ENCODE measurements at places on chromosomes 1 and 21.

GRCh38 chr1:183284086-183284485 lies 98.0 kb downstream of the LAMC2 start:
- no peak for DNase-seq

DNA sequence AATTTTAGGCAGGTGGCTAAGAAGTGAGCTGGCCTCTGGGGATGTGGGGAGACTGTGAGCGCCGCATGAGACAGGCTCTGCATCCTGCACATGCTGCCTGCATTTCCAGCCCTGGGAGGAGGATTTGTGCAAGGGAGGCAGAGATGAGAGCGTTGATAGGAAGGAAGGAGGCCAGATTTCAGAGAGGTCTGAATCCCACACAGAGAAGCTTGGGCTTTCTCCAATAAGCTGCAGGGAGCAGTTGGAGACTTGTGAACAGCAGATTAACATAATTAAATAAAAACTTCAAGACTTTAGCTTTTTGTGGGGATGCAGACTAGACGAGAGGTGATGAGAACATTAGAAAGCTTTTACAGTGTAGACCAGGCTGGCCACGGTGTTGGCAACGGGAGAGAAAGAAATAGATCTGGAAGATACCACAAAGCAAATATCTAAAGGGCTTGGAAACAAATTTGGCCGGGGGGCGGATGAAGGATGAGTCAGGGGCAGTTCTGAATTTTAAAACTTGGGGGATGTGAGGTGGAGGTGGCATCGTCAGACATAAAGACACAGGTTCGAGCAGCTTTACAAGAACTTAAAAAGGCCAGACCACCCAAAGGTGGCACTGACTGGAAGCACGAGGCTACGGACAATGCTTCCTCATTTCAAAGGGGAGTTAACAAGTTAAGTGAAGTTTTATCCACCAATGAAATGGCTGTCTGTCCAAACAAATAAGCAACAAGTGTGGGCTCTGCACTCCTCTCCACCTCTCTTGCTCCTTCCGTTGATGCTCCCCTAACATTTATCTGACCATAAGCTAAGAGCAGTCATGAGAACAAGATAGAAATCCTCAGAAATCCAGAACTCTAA lies 57.0 kb downstream of the HIVEP3 start:
- no peak for DNase-seq

DNA sequence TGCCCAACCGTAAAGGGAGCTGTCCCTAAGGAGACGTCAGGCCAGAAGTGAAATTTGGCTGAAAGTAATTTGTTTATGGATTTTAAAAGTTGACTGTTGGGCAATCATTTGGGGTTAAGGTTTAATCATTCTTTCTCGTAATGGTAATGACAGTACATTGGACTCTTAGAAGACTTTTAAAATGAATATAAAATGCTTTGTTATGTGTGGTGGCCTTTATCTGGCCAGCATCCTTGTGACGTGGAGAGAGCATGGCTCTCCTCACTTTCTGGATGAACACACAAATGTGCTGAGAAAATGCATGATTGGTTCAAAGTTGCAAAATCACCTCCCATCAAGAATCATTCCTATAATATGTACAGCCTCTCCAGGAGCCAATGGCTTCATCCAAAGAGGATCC lies 160.2 kb downstream of the DHRS3 start:
- DNase-seq, result peak; percentile 85

- DNase-seq, result no peak
These were observed 44.9 kb upstream of the TINAGL1 start for GRCh38 chr1:31531177-31531999.

DNA sequence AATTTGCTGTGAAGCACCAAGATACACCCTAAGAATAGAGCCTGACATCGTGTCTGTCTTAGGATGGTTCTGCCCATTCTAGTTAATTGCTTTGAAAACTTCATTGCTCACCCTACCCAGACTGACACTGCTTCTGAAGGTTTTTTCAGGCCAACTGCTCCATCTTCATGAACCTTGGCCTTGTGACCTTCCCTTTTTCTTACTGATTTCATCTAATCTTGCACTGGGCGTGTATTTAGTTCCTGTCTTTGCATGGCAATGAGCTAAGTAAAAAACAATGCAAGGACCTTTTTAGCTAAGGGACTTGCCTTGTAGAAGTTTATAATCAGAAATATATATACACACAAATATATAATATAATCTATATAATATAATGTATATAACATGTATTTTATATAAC lies 108.0 kb downstream of the PBX1 start:
- no peak for DNase-seq

GRCh38 chr1:9324246-9325096 lies 31.8 kb downstream of the SPSB1 start:
- no peak for DNase-seq

DNA sequence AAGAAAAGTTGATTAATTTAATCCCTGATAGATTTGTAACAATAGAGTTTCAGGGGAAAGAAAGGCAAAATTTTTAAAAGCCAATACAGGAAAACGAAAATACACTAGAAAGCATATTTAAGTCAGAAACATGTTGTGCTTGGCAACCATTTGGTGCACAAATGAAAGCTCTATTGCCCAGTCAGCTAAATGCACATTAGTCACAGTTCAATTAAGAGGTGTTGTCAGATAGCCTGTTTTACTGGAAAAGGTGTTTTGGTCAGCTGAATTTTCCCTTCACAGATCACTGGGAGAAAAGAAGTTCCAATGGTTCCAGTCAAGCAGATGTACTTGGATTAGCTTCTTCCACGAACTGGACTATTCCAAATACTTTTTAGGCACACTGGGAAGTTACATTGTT lies 25.4 kb downstream of the RGS4 start:
- no peak for DNase-seq

DNA sequence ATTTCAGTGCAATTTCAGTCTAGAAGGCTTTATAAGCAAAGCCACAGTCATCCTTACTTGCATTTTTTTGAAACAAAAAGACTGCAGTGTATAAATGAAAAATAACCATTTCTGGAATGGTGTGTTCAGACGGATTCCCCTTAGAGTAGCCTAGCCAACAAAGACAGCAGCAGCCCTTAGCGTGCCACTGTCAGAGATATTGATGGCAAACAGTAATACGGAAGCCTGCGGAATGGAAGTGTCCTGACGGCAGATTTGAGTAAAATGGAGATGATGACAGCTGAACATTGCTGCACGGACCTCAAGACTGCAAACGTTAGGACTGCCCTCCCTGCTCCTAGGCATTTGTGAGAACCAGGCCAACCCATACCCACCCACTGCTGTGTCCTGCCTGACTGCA lies 54.7 kb downstream of the PDE9A start:
- DNase-seq, result no peak

GRCh38 chr1:150557813-150558212 lies 8.6 kb downstream of the ADAMTSL4 start:
- DNase-seq, result no peak

GRCh38 chr1:51336004-51336403 lies 5.6 kb upstream of the TTC39A start:
- DNase-seq, result no peak

- no peak for DNase-seq
These were observed 80.0 kb upstream of the CNTN2 start for GRCh38 chr1:204962742-204963632.

DNA sequence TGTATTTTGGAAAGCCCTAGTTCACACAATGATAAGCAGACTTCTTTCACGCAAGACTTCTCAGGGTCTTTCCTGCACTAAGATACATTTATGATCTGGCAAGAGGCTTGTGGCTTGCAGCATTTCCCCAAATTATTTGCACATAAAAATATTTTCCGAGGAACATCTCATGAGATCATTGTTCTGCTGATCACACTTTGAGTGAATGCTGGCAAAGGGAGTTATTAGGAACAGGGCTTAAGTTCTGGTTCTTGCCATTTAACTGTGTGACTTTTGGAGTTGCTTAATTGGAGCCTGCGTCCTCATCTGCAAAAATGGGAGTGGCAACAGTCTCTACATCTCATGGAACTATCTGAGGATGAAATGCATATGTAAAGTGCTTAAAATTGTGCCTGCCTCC lies 50.2 kb downstream of the GADD45A start:
- DNase-seq, result no peak

DNA sequence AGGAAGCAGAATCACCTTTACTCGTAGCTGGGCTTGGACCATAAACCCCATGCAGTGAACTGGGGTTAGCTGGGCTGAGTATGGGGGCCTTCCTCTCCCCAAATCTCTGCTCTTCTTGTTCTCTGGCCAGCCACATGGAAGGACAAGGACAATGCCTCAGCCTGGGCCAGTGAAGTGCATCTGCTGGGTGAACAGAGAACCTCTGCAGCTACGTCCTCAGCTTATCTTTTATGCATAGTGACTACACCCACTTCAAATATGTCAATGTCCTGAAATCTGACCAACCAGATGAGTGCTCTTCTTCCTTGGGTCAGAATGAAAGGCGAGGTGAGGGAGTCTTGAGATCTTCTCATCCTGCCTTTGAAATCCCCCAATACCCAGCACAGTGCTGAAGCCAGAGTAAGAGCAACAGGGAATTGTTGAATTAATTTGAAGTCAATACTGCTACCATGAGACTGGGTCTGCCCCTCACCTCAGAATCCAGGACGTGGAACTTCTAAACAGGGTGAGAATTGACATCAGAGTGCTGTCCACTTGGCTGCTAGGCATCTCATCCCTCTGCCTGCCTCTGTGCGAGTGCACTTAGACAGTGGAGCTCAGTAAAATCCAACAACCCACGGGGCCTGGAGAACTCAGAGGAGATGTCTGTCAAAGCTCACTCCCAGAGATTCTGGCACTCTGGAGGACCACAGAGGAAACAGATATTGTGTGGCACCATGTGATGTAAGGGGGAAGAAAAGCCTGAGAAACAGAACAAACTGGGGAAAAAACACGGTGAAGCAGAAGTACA lies 99.0 kb downstream of the IER5 start:
- DNase-seq, result no peak

DNA sequence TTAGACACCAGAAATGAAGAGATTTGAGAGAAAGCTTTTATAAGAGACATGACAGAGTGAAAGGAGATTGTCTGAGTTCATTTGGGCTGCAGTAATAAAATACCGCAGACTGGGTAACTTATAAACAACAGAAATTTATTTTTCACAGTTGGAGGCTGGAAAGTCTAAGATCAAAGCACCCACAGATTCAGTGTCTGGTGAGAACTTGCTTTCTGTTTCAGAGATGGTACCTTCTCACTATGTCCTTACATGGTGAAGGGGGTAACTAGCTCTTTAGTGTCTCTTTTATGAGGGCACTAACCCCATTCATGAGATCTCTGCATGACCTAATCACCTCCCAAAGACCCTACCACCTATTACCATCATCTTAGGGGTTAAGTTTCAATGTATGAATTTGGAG lies 30.9 kb upstream of the FCRL4 start:
- DNase-seq, result no peak

DNA sequence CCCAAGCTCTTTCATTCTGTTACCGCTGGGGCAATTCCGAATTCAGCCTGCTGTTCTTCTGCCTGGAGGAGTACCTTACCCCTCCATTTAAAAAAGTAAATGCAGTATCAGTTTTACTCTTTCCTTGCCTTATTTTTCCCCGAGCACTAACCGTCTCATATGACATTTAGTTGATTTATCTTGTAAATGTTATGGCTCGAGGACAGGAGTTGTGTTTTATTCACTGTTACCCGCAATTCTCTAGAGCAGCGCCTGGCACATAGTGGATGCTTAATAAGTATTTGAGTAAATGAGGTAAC lies 425 bp upstream of the TADA1 start:
- DNase-seq, result no peak

DNA sequence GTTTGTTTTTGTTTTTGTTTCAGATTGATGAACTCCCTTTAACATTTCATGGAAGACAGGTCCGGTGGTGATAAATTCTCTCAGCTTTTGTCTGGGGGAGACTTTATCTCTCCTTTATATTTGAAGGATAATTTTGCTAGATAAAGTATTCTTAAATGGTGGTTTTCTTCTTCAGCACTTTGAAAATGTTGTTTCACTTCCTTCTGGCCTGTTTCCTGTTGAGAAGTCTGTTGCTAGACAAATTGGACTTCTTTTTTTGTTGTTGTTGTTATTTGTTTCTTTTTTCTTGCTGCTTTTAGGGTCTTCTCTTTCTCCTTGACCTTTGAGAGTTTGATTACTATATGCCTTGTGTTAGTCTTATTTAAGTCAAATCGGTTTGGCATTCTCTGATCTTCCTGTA lies 50.8 kb downstream of the CRP start:
- no peak for DNase-seq

- no peak for DNase-seq
These were observed 39.7 kb downstream of the LRP8 start for GRCh38 chr1:53288002-53288789.

- no peak for DNase-seq
These were observed 113.8 kb upstream of the ARHGEF16 start for GRCh38 chr1:3340548-3341235.

DNA sequence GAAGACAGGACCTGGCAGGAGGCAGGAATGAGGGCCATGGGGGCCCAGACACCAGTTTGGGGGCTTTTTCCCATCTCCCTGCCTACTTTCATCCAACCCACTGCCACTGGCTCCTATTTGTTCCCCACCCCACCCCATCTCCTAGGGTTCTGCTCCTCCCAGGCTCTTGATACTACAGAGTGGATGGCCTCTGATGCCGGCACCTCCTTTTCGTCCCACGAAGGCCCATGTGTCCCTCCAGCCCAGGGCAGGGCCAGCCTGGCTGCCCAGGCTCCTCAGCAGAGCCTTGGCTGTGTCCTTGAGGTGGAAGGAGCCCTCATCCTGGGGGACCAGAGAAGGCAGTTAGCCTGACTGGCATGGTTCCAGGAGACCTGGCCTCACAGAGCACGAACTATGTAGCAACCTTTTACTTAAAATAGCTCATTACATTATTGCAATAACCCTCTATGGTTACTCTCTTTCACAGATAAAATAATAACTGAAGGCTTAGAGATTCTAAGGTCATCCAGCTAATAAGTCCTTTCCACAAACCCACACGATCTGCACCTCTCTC lies 3.5 kb downstream of the POMGNT1 start:
- no peak for DNase-seq

GRCh38 chr1:234208791-234209190 lies 164.5 kb upstream of the COA6 start:
- no peak for DNase-seq

DNA sequence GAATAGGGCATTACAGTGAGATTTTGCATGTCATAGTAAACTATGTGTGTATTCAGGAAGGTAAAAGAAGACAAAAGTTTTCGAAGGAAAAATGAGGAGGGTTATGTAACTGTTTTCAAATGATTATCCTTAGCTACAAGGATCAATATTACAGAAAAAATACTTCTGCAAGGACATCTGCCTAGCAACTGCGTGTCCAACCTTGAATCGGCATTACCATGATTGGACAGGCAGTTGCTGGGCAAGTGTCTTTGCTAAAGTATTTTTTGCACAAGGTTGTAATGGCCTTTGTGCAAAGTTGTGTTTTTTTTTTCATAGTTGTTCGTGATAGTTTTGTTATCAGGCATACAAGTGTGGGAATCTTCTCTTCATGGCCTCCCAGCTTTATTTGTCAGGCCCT lies 136.8 kb downstream of the FASLG start:
- no peak for DNase-seq

DNA sequence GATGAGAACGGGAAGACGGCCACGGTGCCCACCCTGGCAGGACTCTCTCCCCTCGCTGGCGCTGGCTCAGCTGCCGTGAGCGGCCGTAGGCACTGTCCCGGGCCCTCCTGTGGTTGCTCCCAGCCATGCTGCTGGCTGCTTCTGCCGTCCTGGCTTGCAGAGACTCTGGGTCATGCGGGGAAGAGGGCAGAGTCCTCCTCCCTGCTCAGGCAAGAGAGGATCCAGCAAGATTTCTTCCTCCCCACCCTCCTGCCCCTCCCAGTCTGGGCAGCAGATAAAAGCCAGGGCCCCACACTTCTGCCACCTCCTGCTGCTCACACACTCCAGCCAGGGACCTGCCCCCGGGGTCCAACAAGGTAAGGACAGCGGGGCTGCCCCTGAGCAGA lies 60.1 kb downstream of the AGPAT3 start:
- DNase-seq, result no peak

All from AG09319 (cell line).